ENCODE measurements at places on chromosomes 1 and 21.

- peak; percentile 31 for DNase-seq
Observed at GRCh38 chr1:101309334-101310311, 72.8 kb downstream of the S1PR1 start.

DNA sequence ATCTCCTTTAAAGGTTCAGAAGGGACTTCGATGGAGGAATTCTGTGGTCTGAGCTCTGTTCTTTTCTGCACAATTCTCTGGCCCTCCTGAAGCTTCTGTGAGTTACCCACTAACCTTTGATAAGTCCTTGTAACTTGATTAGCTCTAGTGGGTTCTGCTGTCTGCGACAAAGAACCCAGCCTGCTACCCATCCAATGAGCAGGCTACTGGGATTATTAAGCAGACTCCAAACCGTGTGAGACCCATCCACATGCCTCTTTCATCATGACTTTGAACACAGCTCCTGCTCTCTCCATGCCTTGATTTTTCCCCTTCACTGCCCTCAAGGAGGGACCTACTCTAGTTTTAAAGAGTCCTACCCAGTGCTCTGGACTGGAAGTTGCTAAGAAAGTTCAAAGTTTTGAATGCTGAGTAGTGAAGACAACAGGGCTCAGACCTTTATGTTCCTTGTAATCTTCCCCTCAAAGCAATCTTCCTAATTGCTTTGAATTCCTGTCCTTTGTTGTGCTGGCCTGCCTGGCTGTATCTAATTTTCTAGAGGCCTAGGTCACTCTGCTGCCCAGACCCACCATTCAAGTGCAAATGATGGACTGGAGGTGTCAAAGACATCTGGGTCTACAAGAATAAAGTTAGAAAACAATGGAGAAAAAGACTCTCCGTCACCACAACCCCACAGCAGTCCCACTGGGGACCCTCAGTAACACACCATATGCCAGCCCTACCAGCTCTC is 146.9 kb downstream of the RHOU start:
- DNase-seq: no peak

DNA sequence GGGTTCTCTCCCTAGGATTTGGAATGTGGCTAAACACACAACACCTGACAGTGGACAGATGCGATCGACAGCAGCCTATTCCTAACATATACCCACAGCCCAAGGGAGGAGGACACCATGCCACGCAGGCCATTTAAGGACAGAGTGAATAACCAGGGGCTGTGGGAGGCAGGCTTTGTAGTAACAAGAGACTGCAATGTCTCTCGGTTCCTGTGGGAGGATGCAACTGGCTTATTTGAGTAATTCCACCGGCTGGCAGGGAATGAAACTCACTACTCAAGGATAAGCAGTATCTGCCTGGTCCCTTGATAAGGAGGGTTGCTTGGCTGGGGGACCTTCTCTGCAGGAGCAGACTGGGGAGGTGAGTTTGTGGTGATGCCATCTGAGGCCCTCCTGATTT is 109.6 kb downstream of the PCP4 start:
- DNase-seq: no peak

GRCh38 chr1:243234978-243235647 is 20.0 kb downstream of the CEP170 start:
- no peak for DNase-seq

GRCh38 chr1:177439301-177439700 is 268.5 kb downstream of the BRINP2 start:
- no peak for DNase-seq

All from WERI-Rb-1 (cell line).